Thoracic aorta (tissue), 2 donors: ENCODE measurements at places on chromosomes 11 and 22.

DNA sequence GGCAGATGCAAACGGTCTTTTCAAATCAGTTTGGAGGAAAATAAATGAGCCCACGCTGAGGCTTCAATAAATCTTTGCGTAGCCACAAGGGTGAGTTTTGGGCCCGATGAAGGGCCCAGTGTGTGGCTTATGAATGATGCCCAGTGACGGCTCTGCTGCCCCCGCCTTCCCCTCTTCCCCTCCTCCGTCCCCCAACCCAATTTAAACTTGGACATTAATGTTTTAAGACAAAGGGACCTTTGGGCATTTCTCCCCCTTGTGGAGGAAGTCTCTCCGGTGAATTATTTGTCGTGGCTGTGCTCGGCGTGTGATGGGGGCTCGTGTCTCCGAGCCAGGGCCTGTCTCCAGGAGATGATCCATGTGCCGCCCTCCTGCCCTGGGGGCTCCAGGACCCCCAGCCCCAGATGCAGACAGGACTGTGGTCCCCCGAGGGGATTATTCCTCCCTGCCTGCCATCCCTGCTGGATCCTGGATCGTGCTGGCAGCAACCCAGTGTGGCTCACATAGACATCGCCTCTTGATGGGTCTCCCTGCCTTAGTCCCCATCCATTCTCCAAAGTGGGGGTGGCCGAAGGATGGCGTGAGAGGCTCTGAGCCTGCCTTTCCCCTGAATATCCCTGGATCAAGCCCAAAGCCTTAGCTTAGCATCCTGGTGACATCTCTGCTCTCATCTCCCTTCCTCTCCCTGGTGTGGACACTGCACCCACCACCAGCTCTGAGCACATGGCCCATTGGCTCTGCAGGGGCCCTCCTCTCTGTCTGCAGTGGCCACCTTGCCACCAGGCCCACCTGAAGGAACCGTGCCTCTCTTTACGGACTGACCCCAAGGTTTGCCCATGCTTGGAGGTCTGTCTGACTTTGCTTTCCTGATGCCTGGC, 56.4 kb downstream of the SMIM38 start:
- no peak for DNase-seq

DNA sequence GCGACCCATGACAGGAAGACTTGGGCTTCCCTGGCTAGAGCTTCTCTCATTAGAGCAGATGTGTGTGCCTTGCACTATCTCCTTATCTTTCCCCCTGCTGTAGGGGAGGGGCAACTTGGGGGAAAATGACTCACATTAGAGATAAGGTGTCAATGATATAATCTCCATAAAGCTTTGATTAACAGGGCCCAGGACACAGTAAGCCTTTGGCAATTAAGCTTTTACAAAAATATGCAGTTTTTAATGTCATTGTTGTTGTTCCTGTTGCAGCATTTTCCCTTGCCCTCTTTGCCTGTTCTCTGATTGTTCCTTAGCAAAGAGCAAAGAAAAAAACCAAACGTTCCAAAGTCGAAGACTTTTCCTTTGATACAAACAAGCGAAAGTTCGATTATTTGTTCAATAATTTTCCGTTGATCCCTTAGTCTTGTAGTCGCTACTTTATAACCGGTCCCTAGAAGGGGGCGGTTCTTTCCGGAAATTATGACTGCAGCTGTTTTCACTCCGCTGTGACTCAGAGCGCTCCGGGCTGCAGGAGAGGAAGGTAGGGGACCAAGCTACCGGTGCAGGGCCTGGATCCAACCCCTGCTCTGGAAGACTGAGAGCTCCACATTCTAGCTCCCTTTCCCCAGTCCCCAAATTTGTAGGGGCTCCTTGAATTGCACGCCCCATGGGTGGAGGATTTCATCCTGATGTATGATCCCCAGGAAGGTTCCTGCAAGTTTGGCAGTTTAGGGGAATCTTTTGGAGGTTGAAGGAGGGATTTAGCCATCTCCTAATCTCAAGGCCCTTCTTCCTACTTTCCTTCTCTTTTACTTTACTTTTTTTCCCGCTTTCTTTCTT, at the start of gene VWA5A:
TSS of gene VWA5A (plus strand) at position 509 of the 840 bp plus-strand sequence. CDS start 2,062 bp downstream, outside the sequence.
- peak; percentile 57 for DNase-seq

DNA sequence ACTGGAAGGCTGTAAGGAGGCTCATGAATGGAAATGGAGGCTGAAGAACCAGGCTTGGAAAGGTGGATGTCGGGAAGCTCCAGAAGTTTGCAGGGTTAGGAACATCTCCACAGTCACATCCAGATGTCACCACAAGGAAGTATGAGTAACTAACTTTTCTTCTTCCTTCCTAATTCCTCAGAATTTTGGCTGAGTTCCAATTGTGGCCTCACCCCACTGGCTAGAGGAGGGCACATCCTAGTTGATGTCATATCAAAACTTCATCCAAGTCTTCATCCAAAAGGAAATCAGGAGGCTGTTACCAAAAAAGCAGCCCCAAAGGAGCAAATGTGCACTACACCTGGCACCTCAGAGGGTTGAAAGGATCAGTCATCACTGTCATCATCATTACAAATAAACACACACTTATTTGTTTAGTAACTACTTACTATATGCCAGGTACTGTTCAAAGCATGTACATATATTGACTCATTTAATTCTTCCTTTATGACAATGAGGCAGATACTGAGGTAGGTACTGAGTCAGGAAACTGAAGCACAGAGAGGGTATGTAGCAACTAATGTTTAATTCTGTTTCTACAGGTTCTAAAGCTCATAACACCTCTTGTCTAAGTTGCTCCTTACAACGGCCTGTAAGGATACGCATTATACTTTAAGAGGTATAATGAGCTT, 7.3 kb upstream of the PTPN5 start:
- no peak for DNase-seq

- no peak for DNase-seq
Observed at GRCh38 chr22:47278655-47279054, 516.2 kb downstream of the TBC1D22A start.

DNA sequence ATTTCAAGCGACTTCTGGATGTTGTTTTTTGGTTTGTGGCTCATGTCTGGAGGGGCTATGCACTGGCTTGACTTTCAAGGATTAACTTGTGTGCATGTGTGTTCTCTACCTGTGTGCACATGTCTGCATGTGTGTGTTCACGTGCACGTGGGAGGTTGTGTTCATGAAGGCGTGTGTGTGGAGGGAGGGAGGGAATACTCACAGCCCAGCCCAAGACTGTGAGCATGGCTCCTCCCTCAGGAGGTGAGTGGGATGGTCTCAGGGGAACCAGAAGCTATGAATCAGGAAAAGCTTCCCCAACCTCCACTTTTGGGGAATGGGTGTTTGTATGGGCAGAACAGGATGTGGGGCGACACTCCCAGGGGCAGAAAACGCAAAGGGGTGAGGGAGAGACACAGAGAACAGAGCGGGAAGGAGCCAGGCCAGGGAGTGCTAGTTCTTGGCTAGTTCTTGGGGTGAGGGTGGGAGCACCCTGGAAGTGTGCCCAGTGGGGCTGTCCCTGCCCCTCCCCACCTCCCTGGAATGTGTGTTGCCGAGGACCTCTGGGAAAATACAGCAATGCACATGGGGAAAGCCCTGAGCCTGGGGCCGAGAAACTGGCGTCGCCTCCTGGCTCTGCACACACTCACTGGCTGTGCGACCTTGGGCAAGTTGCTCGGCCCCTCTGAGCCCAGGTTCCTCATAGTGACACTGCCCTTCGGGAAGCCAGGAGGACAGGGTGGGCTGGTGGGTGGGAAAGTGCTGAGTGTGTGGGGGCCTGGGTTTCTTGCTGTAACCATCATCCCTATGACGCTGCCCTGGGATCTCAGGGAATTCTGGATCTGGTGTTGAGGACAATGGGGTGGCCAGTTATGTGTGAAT, 16.9 kb upstream of the ALX4 start:
- DNase-seq: no peak

- no peak for DNase-seq
Observed at GRCh38 chr11:12126344-12127019, 16.1 kb downstream of the MICAL2 start.

DNA sequence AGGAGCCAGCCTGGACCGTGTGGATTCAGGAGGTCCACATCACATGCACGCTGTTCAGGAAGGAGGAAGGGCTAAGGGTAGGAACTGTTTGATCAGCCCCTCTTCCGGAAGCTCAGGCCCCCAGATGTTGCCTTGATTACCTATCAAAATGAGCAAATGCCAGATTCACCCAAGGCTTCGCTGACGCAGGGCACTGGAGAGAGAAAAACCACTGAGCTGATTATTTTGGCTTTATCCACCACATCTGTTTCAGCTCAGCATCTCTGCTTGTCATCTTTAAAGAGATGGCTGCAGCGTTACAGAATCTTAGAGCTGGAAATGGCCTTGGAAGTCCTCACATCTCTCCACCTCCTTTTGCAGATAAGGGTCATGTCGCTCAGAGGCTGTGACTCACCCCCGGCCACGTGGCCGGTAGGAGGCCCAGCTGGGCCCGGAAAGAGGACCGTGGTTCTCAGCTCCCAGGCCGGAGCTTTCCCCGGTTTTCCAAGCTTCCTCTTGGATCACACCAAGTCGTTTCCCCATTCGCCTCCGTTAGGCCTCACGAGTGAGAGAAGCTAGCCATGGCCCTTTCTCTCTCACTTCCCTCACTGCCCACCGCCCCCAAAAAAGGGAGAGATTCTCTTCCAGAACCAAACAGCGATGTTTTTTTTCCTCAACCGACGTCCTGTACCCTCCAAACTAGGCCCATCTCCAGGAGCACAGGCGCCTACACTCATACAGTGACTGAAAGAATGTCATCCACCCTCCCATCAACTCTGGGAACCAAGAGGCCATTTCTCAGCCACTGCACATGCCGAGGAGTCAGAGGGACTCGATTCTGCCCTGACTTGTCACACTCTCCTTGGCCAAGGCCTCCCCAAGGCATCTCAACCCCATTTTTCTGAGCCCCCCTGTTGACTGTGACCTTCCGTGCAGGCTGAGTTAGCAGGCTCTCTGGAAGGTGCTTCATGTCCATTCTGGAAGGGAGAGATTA, 37.6 kb downstream of the LIF start:
- DNase-seq: peak; percentile 65

GRCh38 chr11:117520201-117520600, 192.5 kb downstream of the CEP164 start:
- DNase-seq: no peak

- DNase-seq: no peak
Observed at GRCh38 chr22:44449061-44449682, 48.9 kb downstream of the RTL6 start.
